Activated T-cell treated with anti-CD3 and anti-CD28 coated beads, Interleukin-2, amount 50 U/mL, for 4 hours (primary cell): ENCODE measurements at places on chromosomes 7 and 10.

DNA sequence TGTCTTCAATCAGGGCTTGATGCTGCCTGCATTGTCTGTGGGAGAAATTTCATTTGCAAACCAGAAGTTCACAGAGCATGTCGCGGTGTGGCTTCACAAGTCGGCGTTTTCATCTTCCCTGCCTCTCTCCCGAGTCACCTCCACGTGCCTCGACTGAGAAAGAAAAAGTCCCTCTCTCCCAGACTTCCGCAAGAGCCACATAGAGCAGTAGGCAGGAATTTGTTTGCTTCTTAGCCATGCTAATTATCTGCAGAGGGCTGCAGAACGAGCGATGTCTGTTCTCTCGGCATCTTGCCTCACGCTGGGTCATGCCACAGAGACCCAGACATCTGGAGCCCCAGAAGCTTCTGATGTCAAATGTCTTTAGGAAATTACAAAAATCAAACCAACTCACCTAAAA, 272.2 kb downstream of the TCF7L2 start:
- DNase-seq, result no peak

GRCh38 chr10:104824380-104825006, 183.4 kb downstream of the SORCS3 start:
- no peak for DNase-seq

GRCh38 chr7:51135576-51135975, 181.0 kb downstream of the COBL start:
- DNase-seq, result no peak

GRCh38 chr10:119917777-119918176, 25.2 kb downstream of the SEC23IP start:
- DNase-seq, result no peak

DNA sequence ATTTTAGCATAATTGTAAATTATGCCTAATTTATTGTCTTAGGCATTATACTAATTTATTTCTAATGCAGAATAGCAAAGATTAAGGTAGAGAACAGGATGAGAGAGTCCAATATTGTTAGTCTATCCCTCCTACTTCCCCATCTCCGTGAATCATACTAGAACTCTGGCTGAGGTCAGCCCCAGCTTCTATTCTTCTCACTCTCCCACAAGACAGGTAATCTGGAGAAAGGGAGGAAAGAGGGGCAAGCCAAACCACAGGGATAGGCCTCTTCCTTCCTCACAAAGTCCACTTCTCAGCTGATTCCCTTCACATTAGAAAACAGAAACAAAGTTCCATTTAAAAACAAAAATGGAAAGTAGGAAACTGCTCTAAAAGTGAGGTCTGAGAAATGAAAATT, 117.5 kb upstream of the LAMB4 start:
- no peak for DNase-seq
